ENCODE measurements at places on chromosomes 1 and 21.
A peak's percentile ranks its signal among the peaks of the same experiment; 100 is the strongest.

GRCh38 chr21:38743772-38744529 lies 61.8 kb upstream of the ETS2 start:
- no peak for DNase-seq

- DNase-seq, result no peak
Measured at GRCh38 chr1:9852410-9853248, 28.9 kb upstream of the CLSTN1 start.

- DNase-seq, result no peak
Measured at GRCh38 chr1:205668951-205669340, 11.4 kb downstream of the SLC45A3 start.

- no peak for DNase-seq
Measured at GRCh38 chr1:169483500-169483966, 2.2 kb downstream of the SLC19A2 start.

DNA sequence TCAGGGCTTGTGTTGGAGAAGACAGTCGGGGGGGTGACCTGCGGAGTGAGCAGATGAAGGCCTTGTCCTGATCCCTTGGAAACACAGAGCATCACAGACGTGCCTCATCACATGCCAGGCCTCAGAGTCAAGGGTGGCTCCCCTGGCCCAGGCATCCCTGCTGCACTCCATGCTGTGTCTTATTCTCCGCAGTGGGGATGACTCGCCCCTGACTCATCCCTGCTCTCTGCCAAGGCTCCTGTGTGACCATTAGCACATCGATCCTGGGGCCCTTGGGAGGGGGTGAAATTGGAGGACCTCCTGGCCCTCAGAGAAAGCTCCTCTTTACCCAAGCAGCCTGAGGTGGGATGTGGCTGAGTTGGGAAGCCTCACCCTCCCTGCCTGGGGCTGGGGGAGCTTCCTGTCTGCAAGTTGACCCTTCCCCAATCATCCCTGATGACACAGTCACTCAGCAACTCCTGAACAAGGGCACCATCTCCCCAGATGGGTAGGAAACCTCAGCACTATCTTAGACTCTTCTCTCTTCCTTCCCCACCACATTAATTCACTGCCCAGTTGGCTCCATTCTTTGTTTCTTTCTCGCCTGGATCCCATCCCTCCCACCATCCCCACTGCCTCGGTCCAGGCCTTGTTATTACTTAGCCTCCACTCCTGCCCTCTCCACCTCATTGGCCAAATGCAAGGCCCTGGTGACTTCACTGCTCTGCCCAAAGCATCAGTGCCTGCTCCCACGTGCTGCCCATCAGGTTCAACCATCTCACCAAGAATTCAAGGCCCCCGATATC lies 74.6 kb downstream of the CAMK2N1 start:
- peak; percentile 33 for DNase-seq

DNA sequence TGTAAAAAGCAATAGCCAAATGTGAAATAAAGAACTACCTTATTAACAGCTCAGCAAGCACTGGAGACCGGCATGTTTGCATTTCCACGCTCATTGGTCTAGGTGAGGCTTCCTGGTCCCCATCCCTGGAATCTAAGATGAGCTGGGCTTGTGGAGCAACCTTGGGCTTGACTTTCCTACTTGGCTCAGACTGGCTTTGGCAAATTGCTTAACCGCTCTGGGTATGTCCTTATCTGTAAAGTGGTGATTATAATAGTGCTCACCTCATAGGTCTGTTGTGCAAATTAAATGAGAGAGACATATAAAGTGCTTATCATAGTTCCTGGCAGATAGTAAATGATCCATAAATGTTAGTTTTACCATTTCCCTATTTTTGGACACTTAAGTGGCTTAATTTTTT lies 49.4 kb upstream of the CACNA1E start:
- no peak for DNase-seq

- DNase-seq, result no peak
Measured at GRCh38 chr21:44450402-44450801, 4.9 kb upstream of the LRRC3 start.

GRCh38 chr1:24704411-24705259 lies 40.6 kb upstream of the CLIC4 start:
- no peak for DNase-seq

DNA sequence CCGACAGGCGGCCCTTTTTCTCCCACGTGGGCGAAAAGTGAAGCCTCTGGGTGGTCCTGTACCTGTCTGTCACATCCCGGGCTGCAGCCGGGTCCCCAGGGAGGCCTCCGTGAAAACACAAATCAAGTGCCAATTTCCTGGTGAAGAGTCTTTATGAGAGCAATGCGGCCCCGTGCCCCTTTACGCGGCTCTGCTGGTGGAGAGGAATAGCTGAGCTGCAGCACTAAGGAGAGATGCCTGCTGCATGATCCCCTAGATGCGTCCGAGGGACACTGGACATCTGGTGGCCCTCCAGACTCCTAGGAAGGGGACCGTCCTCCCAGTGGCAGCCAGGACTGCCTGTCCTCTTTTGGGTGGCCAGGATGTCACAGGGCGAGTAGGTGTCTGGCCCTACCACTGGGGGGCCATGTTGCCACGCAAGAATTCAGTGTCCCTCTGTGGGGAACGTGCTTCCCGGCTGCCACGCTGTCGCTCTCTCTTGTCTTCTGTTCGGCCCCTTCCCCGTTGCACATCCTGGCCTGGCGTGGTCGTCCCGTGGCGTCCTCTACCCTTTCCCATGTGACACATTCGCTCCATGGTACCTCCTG lies 38.7 kb downstream of the COL18A1 start:
- DNase-seq, result no peak

DNA sequence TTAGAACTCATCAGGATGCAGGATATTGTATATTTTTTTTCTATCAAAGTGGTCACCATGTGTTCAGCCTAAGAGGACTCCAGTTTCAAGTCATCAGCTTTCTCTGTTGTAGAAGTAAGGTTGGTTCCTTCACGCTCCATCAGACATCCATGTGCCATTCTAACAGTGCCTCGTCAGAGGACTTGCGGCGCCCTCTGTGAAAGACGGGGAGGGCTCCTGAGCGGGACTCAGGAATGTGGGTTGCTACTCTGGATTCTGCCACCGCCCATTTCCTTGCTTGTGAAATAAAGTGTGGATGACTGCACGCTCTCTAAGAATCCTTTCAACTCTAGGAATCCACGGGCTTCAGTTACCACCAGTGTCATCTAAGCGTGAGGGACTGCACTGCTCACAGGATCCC lies 593.5 kb downstream of the KIF26B start:
- DNase-seq, result no peak

DNA sequence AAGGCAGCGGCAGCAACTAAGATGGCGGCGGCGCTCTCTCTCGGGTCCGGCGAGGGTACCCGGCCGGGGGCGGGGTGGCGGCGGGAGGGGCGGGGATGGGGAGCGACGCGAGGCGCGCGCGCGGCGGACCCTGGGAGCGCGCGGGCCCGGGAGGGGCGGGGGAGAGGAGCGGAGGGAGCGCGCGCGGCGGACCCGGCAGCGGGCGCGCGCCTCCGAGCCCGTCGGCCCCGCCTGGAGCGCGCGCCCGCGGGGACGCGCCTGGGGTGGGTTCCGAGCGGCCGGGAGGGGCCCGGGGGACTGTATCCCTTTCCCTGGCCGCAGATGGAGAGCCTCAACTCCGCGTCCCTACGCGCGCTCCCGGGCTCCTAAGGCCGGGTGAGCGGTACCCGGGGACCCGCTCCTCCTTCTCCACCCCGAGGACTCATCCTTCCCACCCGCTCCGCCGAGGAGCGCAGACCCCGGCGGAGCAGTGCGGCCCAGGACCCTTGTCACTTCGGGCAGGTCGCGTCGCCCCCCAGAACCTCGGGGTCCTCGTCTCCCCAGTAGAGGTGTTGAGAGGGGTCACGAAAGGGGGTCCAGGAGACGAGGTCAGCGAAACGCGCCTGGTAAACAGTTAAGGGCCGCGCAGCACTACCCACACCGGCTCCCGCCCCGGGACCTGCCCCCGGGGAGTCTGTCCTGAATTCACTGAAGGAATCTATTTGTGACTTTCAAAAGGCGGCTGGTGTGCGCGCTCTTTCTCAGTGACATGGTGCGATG lies at the start of gene CLSTN1:
CLSTN1 (minus strand) TSS at position 23 of the 759 bp plus-strand sequence. CDS start 232 bp downstream, outside the sequence.
- peak; percentile 79 for DNase-seq

- DNase-seq, result no peak
Measured at GRCh38 chr1:94884106-94884505, 42.8 kb downstream of the CNN3 start.

DNA sequence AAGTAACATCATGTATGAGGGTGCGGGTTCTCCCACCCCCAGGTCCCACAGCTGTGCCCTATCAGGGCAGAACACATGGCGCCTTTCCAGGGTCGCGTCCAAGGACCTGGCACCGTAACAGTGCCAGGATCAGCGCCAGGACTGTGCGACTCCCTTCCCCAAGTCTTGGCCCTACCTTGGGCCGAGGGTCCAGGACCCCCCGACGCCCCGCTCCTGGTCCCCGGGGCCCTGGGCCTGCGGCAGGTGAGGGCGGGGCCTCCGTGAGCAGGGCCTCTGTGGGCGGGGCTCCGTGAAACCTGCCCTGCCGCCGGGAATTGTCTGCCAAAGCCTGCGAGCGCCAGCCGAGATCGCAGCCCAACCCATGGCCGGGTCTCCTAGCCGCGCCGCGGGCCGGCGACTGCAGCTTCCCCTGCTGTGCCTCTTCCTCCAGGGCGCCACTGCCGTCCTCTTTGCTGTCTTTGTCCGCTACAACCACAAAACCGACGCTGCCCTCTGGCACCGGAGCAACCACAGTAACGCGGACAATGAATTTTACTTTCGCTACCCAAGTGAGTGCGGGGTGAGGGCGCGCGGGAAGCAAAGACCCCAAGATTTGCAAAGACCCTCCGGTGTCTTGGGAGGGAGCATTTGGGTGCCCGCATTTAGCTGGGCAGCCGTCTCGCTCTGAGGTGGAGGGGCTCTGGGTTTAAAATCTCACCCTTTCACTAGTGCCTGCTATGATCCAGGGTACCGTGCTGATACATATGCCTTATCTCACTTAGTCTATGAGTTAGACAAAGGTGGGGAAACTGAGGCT lies at the start of gene RHBG:
RHBG (plus strand) TSS at position 323 of the 796 bp plus-strand sequence; CDS start at position 362, 39 bp downstream.
- DNase-seq, result no peak

- DNase-seq, result no peak
Measured at GRCh38 chr1:236608930-236609726, 4.8 kb upstream of the HEATR1 start.

DNA sequence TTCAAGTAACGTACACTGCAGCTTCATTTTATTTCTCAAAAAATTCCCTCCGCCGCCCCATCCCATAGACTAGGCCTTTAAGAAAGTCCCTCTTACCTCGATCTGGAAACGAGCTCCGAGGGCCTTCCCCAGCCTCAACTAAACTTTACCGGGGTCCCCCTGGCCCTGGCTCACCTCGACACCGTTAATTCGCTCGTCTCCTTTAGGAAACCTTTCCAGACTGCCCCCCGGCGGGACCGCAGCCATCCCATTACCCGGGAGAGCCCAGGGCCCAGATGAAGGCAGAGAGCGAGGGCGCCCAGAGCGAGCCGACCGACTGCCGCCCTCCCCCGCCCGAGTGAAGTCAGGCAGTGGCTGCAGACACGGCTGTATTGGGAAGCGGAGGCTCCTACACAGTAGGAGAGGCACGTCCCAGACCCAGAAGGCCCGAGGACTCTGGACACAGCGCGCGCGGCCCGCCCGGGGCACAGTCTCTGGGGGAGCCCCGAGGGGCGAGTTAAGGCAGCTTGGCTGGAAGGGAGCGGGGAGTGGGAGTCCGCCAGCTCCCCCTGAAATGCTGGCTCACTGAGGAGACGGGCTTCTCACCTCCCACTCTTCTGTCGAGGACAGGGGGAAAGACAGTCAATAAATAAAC lies 14.6 kb downstream of the SEMA6C start:
- DNase-seq, result no peak

GRCh38 chr1:115183158-115183557 lies 93.9 kb upstream of the TSPAN2 start:
- no peak for DNase-seq

DNA sequence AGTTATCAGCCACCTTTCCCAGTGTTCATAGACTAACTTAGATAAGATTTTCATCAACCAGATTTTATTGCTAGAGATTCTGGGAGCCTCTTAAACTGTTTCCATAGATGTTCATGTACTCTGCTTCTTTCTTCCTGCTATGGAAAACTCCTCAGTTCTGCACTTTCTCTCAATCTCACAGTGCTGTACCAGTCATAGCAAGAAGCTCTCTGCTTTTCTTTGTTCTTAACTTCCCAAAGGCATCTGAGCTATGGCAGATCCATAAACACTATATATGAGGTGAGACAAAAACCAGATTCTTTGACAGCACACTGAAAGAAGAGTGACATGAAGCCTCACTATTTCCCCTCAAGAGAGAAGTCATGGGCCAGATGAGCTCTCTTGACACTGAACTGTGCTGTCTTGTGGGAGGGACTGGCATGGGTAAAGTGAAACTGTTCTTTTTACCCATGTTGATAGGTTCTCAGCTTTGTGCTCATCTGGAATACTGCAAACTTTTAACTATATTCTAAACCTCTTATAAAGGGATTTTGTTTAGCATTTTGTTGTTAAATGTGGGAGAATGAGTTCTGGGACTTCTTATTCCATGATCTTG lies 64.2 kb upstream of the LYPLAL1 start:
- DNase-seq, result no peak

DNA sequence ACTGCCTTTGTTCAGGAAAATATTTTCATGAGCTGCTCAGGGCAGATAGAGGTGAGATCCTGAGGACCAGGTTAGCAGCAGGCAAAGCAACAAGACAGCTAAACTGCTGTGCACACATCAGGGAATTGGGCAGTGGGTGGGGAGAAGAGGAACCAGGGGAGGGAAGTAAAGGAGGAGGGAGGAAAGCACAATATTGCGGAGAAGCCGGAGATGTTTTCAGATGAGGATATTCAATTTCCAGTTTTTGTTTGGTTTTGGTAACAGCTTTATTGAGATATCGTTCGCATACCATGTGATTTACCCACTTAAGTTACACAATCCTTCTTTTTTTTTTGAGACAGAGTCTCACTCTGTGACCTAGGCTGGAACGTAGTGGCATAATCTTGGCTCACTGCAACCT lies 34.5 kb downstream of the EPHA10 start:
- DNase-seq, result no peak

GRCh38 chr1:74715236-74715502 lies 17.7 kb downstream of the CRYZ start:
- DNase-seq, result no peak

- no peak for DNase-seq
Measured at GRCh38 chr1:63148825-63149645, 173.3 kb upstream of the FOXD3 start.

DNA sequence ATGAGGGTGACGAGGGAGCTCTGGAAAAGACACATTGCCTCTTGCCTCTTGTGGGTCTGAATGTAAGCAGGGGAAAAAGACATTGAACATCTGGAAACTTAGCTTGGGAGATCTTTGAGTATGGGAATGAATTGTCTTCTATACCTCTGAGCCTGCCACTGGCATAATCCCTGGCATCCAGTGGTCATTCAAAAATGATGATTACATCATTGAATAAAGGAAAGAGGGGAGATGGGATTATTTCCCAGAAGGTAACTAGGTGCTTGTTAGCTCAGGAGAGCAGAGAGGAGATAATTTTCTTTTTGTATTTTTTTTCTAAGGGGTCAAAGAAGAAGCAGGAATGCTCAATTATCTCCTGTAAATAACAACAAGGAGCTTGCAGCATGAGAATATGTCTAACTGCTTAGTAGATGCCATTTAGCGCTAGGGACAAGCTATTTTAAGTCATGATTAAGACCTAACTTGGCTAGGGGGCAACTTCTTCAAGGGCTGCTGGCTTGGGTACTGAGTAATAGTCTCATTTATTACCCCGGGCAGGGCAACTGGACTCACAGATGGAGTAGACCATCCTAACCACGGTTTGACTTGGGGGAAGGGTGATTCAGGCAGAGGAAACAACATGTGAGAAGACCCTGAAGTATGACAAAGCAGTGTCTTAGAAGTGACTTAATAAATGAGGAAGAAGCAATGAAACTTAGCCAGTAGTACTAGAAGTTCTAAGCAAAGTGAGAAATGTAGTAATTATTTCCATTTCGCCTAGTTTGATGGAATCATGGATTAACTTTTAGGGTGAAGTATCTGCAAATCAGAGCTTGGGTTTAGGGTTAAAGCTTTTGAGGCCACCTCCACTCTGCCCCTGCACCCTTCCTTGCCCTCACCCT lies 11.0 kb upstream of the XCL2 start:
- DNase-seq, result no peak

All from stimulated activated CD4-positive, alpha-beta T cell treated with anti-CD3 and anti-CD28 coated beads, TNF-alpha, amount 100 ng/mL, for 24 hours (primary cell).